ENCODE measurements at places on chromosomes 1 and 21.

DNA sequence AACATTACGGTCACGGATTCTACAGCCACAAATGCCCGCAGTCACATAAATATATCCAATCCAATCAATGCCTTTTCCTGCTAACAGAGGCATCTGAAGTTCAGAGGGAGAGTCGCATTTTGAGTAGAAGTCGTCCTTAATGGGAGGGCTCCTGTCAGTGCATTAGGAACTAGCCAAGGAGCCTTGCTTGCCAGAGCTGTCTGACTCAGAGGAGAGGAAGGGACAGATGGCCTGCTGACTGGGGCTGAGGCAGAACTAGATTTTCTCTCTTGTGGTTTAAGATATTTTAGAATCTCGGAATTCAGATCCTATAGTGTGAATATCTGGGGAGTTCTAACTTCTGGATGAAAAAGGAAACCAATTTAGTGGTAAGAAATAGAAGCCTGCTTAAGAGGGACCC lies 10.6 kb downstream of the XKR8 start:
- DNase-seq: no peak

- DNase-seq: no peak
These were observed 32.7 kb upstream of the MTR start for GRCh38 chr1:236762410-236762809.

- no peak for DNase-seq
These were observed 140.9 kb upstream of the ARHGEF16 start for GRCh38 chr1:3313576-3313950.

- no peak for DNase-seq
These were observed 290.3 kb upstream of the SGIP1 start for GRCh38 chr1:66243548-66244130.

DNA sequence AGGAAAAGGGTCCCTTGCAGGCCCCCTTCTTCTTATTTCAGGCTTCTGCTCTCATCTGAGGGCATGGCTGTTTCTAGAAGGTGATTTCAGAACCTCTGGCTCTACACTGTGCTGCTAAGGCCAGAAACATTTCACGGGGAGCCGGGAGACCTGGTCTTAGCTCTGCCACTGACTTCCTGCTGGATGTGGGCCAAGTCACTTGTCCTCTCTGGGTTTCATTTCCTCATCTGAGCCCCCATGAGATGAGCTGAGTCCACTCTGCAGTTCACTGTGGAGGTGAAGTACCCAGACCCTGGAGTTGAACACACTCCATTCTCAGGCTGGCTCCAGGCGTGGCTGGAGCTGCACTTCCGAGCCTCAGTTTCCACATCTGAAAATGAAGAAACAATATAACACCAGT lies 2.1 kb downstream of the PADI1 start:
- no peak for DNase-seq

DNA sequence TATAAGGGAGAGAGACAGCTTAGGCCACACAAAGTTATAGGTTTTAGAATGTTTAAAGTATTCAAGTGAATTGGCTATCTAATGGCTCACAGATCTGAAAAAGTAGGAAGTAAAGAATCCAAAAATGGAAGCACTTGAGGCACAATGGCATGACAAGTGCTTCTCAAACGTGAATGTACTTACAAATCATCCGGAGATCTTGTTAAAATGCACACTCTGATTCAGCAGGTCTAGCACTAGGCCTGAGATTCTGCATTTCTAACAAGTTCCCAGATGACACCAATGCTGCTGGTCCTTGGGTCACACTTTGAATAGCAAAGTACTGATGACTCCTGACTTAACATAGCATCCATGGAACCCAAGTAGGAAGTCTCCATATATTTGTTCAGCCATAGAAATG lies 20.9 kb upstream of the AGL start:
- no peak for DNase-seq

- DNase-seq: no peak
These were observed 127.6 kb upstream of the F3 start for GRCh38 chr1:94669198-94669597.

DNA sequence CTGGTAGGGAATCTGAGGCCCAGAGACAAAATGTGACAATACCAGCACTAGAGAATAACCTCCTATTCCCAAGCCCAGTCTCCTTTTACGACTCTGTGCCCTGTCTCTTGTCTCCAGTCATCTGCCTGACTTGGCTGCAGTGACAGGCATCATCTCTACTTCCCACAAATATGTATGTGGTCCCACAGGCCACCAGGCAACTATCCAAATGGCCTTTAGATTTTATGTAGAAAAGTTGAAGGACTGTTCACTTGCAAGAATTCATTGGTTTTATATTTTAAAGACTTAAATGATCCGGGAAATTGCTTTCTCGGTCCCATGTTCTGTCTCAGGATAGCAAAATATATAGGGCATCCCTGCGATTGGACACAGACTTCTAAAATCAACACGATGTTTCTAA lies 11.6 kb downstream of the KRTAP24-1 start:
- DNase-seq: no peak

- DNase-seq: no peak
These were observed 23.2 kb downstream of the RPE65 start for GRCh38 chr1:68426594-68426993.

DNA sequence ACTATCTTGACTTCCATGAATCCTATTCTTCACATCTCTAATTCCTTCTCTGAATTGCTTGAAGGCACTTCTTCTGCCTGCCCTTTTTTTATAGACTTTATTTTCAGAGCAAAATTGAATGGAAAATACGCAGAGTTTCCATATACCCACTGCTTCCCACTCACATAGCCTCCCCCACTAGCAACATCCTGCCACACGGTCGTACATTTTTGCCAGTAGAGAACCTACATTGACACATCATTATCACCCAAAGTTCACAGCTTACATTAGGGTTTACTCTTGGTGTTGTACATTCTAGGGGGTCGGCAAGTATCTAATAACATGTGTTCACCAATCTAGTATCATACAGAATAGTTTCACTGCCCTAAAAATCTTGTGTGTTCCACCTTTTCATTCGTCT lies 12.3 kb downstream of the EEIG2 start:
- DNase-seq: no peak

Data from stimulated activated CD8-positive, alpha-beta memory T cell treated with anti-CD3 and anti-CD28 coated beads, Interleukin-12 subunit alpha, Interleukin-12 subunit beta, amount 100 ng/mL, for 4 hours (primary cell).